ENCODE measurements at places on chromosomes 16 and 17.

DNA sequence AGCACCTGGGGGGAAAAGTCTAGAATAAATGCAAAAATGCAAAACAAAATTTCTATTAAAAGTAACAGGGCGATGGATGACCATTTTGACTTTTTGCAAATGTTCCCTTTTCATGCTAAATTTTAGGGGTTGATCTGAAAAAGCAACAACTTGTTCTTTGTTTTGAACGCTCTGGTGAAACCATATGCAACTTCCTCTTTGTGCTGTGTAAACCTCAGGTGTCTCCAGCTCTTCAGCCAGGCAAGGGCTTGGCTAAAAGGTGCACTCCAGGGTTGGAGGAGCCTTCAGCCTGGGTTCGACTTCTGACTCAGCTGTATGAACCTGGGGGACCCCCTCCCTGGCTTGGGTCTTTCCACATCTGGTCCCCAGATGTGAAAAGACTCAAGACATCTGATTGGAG, 9.5 kb downstream of the IRF8 start:
- DNase-seq: no peak

- no peak for DNase-seq
These were observed at the start of gene MMP28 for GRCh38 chr17:35795007-35795870. TSS of gene MMP28 (minus strand) at chr17:35795641. CDS start at chr17:35795377, 264 bp downstream.

- no peak for DNase-seq
These were observed 12.6 kb downstream of the GRB7 start for GRCh38 chr17:39750131-39751015.

DNA sequence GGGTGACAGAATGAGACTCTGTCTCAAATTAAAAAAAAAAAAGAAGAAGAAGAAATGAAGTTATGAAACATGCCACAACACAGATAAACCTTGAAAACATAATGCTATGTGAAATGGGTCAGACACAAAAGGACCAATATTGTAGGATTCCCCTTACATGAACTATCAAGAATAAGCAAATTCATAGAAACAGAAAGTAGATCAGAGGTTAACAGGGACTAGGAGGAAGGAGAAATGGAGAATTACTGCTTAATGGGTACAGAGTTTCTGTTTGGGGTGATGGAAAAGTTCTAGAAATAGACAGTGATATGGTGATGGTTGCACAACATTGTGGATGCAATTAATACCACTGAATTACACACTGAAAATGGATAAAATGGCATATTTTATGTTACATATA, 16.3 kb downstream of the RANBP10 start:
- no peak for DNase-seq

GRCh38 chr17:16432017-16432416, 16.6 kb downstream of the TRPV2 start:
- DNase-seq: no peak

GRCh38 chr16:79713609-79714309, 113.2 kb upstream of the MAF start:
- no peak for DNase-seq

GRCh38 chr17:77036136-77036840, 104.5 kb upstream of the SEC14L1 start:
- no peak for DNase-seq

DNA sequence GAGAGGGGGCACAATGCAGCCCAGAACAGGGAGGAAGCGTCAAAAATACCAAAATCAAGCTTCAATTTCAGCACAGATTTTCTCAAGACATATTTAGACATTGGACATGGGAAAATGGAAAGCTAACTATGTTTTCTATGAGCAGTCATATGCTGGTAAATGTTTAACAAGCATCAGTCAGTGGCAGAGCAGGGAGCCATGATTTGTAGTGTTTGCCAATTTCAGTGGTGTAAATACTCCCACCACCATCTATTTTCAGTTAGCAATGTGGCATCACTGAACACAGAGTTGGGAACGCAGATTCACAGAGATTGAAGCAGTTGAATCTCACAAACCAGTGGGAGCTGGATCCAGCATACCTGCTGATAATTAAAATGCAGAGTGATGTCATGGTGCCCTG, 24.6 kb upstream of the MYOCD start:
- DNase-seq: no peak

- no peak for DNase-seq
These were observed 94.9 kb downstream of the CACNG1 start for GRCh38 chr17:67139289-67139688.

- no peak for DNase-seq
These were observed 358.8 kb upstream of the CDH5 start for GRCh38 chr16:66007717-66008116.

GRCh38 chr17:14316126-14316832, 15.4 kb downstream of the HS3ST3B1 start:
- no peak for DNase-seq

DNA sequence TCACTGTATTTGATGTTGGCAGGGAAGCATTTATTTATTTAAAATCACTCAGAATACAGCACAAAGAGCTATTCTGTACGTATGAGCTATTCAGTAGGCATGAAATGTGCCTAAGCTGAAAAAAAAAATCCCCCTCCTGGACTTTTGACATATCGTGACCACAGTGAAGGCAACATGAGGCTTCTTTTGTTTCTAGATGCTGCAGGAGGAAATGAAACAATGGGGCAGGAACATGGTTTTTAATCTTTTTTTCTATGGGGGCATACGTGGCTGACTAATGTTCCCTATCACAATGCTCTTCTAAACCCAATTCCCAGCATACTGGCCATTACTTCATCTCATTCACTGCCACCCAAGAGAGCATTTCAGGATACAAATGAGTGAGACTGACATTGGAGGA, 191.0 kb upstream of the PMFBP1 start:
- DNase-seq: no peak

DNA sequence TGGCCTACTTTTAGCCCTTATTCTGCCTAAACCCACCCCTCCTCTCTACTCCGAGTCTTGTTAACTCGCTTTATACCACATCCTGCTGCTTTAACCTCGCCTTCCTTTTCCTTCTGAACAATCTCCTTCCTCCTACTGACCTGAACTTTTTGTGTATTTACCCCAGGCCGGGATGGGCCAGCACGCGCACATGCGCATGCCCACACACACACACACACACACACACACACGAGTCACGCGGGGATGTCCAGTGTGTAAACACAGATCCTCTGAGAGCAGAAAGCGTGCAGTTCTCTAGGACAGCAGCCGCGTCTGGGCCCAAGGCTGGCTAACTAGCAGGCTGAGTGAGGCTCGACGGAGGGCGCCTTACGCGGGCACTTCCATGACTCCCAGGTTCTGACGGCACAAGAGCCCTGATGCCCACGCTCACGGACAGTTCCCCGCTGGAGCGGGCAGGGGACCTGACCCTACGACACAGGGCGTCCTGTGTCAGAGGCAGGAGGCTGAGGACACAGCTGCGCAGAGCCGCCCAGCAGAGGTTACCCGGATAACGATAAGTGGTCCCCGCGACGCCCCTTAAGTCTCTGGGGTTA, 610 bp downstream of the PIK3R5 start:
- no peak for DNase-seq

GRCh38 chr17:700504-701094, 14.0 kb downstream of the VPS53 start:
- DNase-seq: no peak

GRCh38 chr16:82660075-82660645, 33.4 kb downstream of the CDH13 start:
- no peak for DNase-seq

DNA sequence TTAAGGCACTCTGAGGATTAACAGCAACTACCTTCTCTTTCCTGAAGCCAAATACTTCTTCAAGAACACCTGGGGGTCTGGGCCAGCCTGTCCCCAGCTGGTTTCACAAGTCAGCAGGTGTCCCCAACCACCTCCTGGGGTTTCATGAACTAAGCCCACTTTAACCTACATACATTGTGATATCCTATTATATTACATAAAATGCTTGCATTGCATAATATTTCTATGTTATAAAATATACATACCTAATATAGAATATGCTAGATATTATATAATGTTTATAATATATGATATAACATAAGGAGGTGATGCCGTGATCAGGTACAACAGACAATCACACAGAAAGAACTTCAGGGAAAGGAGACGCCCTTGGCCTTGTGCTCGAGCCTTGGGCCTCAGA, 367.6 kb downstream of the C16orf95 start:
- DNase-seq: no peak

- no peak for DNase-seq
These were observed 5.1 kb downstream of the ITGA2B start for GRCh38 chr17:44384281-44384822.

GRCh38 chr16:85334718-85335583, 222.7 kb upstream of the CIBAR2 start:
- DNase-seq: peak; percentile 19

DNA sequence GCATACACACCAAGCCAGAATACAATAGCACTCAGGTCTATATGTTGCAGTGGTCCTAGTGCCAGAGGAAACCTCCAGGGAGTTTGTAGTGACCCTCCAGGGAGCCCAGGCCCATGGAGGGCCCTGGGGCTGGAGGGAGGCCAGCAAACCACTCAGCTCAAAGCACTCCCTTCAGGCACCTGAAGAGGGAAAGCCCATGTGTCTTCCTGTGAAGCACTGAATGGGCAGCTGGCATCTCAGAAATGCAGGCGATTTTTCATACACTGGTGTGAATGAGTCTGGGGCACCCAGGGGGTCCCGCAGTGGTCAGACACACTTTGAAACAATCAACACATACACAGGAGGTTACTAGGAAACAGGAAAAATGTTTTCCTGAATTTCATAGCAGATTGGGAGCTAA, 12.8 kb downstream of the TBC1D26 start:
- no peak for DNase-seq

DNA sequence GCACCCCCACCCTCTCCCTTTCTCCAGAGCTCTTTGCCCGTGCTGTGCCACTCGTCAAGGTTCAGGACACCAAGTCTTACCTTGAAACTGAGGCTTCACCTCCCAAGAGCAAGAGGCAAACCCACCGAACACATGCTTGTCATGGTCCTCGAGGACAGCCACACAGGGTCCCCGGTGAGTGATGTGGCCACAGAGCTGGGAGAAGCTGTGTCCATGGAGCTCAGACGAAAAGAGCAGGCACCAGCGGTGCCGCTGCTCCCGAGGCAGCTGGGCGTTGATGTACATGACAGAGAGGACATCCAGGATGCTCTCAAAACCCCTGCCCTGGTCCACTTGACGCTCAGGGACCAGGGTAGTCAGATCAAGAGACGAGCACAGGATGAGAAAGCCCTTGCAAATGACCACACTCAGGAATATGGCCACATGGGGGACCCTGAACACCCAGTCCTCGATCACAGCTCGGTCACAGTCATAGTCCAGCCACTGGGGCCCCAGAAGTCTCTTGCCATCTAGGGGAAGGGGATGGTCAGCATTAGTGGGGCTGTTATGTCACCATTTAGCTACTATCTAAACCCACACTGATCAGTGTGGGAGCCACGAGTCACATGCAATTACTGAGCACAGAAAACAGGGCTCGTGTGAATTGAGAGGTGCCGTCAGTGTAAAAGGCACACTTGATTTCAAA, 17.8 kb downstream of the MEAK7 start:
- no peak for DNase-seq

DNA sequence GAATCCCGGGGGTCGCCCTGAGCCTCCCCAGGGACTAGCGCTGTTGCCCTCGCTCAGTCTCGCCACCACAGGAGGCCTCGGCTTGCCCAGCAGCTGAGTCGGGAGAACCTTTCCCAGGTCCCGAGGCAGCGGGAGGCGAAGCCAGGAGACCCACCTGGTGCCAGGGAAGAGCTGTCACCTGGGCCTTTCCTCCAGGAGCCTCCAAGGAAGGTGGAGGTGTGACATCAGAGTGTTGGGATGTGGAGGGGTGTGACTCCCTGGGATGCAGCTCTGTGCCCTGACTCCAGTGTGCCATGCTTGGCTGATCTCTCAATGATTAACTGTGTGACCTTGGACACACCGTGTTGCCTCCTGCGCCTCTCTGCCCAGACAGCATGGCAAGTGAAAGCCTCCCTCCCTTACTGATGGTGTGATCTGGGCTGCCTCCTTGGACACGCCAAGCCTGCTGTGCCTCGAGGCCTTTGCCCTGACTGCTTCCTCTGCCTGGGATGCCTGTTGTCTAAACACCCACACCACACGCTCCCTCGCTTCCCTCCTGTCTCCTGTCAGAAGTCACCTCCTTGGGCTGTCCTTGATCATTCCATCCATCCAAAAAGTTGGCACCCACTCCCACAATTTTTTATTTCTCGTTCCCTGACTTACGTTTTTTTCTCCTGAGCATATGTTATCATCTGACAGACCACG, 88.0 kb downstream of the CMIP start:
- DNase-seq: no peak

GRCh38 chr17:76888661-76889060, 20.5 kb downstream of the MGAT5B start:
- no peak for DNase-seq

- DNase-seq: no peak
These were observed 48.4 kb downstream of the COTL1 start for GRCh38 chr16:84569382-84569987.

DNA sequence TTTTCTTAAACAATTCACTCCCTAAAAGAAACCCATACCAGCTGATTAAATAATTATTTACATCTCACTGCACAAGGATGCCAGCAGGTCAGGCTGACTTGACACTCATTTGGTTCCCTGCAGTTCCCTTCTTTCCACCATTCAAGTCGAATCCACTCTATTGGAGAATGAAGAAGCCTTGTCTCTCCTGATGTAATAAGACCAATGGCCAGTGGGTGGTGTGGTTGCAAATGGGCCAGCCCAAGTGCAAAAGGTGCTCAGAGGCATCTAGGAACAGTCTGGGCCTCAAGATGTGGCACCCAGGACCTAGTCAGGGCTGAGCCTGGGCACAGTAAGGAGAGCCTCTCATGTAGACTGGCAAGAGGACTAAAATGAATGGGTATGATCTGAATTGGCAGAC, 9.3 kb downstream of the C16orf78 start:
- DNase-seq: no peak

GRCh38 chr16:74903901-74904678, 80.8 kb downstream of the WDR59 start:
- DNase-seq: no peak

DNA sequence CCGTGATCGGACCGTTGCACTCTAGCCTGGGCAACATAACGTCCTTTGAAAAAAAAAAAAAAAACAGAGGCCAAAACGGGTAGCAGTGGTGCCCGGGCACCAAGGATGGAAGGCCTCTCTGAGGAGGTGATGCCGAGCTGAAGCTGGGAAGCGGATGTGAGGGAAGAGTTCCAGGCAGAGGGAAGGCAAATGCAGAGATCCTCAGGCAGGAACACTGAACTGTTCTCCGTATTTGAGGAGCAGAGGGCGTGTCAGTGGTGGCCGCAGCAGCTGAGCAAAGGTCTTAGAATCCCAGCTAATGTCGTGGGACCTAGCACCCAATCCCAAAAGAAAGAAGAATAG, 656 bp upstream of the KCTD13 start:
- no peak for DNase-seq

- DNase-seq: no peak
These were observed 41.3 kb downstream of the BAIAP2 start for GRCh38 chr17:81076141-81076679.

DNA sequence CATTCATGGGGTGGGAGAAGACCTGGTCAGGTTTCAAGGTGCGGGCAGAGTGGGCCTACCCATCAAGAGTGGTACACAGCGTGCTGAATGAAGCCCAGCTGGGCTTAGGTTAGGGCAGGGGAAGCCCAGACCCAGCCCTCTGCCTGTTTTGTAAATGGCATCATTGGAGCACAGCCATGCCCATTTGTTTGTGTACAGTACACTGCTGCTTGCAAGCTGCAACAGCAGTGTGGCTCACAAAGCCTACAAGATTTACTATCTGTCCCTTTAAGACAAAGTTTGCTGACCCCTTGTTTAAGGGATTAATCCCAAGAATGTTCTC, 230.1 kb upstream of the TNRC6C start:
- DNase-seq: no peak

- DNase-seq: no peak
These were observed 22.1 kb downstream of the SLC7A6 start for GRCh38 chr16:68286153-68287074.

GRCh38 chr17:76416899-76417298, 32.5 kb downstream of the SPHK1 start:
- no peak for DNase-seq
